ENCODE measurements at places on chromosomes 1 and 21.
A peak's percentile ranks its signal among the peaks of the same experiment; 100 is the strongest.

GRCh38 chr1:11575553-11575952 lies 78.7 kb downstream of the FBXO2 start:
- DNase-seq: no peak

DNA sequence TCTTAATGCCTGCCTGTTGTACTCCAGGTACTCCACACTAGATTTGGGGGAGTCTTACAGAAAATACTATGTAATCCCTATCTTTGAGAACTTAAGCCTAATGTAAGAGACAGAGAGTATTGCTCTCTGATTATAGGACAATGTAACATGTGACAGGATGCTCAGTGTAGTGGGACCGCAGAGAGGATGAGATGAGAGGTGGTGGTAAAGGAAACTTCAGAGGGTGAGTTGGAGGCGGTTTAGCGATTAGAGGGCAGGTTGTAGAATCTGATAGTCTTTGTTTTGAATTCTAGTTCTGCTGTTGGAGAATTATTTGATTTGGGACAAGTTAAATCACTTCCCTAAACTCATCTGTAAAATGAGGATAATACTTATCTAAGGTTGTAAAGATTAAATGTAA lies 5.4 kb downstream of the SOAT1 start:
- peak; percentile 20 for DNase-seq

GRCh38 chr1:103911450-103911849 lies 161.8 kb downstream of the AMY1C start:
- no peak for DNase-seq

DNA sequence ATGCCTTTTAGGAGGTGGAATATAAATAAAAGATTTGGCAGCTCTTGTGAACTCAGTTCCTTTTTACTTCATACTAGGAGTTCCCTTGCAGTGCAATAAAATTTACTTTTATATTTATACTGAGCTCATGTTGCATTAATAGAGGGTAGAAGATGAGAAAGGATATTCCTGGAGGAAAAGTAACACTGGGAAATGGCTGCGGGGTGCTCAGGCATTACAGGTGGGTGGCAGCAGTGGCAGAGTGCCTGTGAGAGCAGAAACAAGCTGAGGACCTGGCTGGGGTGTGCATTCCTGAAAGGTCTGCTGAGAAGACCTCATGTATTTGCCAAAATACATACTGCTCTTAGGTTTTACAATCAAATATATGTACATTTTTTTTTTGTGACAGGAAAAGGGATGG lies 126.9 kb downstream of the COQ8A start:
- DNase-seq: no peak

DNA sequence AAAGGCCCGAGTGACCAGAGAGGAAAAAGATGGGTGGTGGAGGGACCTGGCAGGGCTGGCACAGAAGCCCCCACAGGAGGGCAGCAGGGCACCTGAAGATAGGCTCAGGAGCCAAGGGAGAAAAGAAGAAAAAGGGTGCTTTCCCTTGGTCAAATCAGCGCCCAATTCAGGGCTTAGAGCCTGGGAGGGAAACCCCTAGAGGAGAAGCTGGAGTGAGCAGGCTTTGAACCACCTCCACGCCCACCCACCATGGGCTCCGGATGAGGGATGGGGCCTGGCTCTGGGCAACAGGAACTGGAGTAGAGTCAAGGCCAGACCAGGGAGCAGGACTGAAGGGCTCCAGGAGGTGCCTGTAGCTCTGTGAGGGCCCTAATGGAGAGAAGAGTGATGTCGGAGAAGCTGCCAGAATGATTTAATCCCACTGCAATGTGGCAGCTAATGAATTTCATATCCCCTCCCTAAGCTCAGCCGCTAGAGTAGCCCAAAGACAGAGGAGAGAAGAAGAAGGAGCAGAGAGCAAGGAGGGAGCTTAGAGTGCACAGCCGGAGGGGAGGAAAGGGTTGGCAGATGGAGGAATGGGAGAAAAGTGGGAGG lies 12.0 kb upstream of the PRELP start:
- no peak for DNase-seq

- DNase-seq: no peak
These were observed 202.5 kb downstream of the FGGY start for GRCh38 chr1:59499273-59499942.

- DNase-seq: no peak
These were observed 22.3 kb downstream of the NAV1 start for GRCh38 chr1:201561195-201561564.

DNA sequence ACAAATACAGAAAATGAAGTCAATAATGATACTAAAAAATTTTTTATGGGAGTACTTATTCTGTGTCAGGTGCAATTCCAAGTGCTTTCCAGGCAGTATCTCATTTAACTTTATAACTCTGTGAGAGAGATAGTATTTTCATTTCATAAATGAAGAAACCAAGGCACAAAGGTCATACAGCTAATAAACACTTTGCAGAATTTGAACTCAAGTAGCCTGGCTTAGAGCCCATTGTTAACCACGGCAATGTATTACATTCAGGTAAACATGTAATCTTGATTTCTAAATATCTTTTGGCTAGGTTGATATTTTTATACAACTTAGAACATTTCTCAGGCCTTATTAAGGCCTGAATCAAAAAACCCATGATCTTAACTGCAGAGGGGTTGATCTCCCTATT lies 28.9 kb upstream of the PKN2 start:
- no peak for DNase-seq

GRCh38 chr1:72827278-72827677 lies 544.9 kb upstream of the NEGR1 start:
- no peak for DNase-seq

GRCh38 chr1:121443001-121443540 lies 258.3 kb downstream of the SRGAP2C start:
- DNase-seq: no peak

DNA sequence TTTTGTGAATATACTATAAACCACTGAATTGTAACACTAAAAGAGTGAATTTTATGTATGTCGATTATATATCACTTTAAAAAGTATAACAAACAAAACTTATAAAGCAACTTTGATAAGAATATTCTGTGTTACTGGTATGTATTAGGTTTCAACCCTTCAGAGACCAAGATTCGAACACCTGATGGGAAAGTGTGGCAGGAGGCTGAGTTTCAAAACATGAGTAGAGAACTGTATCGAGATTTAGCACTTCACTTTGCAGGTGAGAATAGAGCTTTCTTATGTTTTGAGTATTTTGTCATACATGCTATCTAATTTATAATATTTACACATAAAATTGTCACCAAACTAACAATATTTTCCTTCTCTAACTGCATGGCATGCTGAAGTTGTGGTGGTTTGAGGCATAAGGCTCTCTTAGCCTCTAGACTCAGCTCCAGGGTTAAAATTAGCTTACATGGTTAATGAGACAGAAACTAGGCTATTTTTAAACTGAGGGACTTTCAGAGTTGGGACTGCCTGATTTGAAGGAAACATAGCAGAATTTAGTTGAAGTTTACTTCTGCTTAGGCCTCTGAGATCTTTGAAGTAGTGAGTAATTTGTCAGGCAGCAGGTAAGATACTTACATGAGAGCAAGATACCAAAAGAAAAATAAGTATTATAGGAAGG lies 48.6 kb downstream of the CEP350 start:
- no peak for DNase-seq

GRCh38 chr1:72942008-72942407 lies 659.7 kb upstream of the NEGR1 start:
- DNase-seq: no peak

- DNase-seq: no peak
These were observed 162.2 kb downstream of the DPYD start for GRCh38 chr1:97758541-97759057.

- DNase-seq: no peak
These were observed 401.5 kb downstream of the VAV3 start for GRCh38 chr1:107563441-107563840.

DNA sequence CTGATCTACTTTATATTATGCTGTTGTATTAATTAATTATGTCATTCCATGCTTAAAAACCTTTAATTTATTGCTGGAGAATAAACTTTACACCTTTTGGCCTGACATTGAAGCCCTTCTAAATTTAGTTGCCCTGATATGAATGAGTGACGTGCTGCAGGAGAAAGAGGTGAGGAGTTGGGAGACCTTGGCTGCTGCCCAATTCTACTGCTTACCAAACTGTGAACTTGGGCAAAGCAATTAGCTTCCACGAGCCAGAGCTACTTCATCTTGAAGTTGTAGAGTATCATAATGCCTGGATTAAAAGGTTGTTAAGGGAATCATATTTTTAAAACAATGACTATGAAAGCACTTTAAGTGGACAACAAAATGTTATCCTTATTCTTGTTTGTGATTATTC lies 126.8 kb upstream of the DEPDC1 start:
- DNase-seq: no peak

DNA sequence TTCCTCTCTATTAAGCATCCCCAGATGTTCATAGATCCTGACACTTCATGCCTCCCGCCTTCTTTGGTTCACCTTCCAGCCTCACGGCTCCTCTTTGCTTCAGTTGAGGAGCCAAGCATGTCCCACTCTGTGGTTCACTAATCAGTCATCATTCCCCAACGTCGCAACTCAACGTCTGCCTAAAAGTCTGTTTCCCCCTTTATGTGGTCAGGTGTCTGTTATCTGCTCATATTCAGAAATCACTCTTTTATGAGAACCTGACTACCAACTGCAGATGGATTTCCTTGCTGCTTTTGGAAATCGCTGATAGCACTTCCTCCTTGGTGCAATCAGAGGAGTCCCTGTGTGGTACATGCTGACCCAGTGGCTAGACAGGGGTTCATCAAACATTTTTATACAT lies 94.1 kb upstream of the VANGL1 start:
- no peak for DNase-seq

GRCh38 chr1:174041369-174041768 lies 19.2 kb upstream of the RC3H1 start:
- DNase-seq: no peak

GRCh38 chr1:62282909-62283755 lies 36.1 kb downstream of the KANK4 start:
- no peak for DNase-seq

- no peak for DNase-seq
These were observed 10.4 kb upstream of the KCNA2 start for GRCh38 chr1:110616587-110616986.

GRCh38 chr1:176720838-176721237 lies 257.9 kb downstream of the PAPPA2 start:
- no peak for DNase-seq

- DNase-seq: no peak
These were observed 274.4 kb downstream of the HHAT start for GRCh38 chr1:210603123-210603522.

DNA sequence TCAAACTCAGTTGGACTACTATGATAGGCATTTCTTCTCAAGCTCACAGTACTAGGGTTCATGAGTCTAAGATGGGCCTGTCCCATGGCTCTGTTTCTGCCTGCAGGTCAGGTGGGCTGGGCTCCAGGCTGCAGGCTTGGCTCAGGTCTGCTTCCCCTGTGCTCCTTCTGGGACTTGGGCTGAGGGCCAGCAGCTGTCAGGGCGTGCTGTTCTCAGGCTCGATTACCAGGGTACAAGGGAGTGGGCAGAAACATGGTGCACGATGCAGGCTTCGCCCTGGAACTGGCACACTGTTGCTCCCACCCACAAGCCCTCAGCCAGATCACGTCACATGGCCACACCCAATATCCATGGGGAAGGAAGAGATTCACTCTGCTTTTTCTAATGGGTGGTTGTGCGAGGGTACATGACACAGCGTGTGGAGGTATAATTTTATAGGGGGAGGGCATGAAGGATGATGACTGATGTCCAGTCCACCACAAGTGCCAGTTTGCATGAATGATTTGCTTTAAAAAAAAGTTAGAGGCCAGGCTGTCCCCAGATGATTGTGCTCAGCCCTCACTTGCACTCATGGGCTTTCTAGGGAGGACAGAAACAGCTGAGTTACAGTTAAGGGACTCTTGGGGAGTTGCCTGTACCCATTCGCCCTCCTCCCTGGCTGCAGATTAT lies 118.0 kb downstream of the ACTL8 start:
- DNase-seq: no peak

DNA sequence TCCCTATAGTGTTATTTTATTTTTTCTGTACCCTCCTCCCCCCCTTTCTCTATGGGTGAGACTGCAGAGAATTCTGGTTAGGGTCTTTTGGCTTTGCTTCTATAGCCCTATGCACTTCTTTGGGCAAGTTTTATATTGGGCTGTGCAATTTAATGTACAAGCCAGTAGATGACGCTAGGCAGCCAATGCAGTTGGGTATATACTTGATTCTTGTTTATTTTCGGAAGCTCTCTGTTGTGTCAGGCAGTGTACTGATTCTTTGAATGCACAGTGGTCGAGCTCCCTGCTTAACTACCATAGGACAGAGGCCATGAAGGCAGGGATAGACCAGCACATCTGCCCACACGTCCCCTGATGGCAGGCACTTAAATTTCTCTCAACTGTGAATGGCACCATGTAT lies 34.1 kb upstream of the GPR52 start:
- no peak for DNase-seq

DNA sequence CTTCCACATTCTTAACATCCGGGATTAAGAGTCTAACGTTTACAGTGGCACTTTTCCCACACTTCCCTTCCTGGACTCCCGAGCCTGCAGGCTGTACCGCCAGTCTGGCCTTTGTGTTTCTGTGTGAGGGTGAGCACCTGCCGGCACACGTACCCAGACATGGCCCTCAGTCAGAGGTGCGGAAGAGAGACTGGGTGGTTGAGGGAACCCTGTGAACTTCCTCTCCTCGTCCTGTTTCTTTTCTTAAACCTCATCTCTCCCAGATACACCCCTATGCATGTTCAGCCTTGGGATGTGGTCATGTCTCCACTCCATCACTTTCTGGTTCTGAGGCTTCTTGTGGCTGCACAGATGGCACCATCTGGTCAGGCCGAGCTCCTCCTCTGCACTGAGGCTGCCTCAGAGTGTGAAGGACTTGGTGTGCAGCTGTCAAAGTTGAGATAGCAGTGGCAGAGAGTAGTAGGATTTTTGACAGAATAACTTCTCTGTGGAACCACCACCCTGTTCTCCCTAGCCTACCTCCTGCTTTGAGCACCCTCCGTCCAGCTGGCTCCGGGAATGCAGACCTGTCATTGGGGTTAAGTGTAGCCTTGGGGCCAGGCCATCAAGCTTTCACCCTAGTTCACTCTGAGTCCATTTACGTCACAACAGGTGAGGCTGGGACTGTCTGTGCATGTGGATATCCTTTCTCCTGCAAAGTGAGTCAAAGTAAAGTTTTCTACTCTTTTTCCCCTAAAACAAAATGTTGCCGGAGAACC lies 31.4 kb downstream of the VASH2 start:
- DNase-seq: no peak

- no peak for DNase-seq
These were observed 68.9 kb upstream of the ACTL8 start for GRCh38 chr1:17686258-17686657.

- DNase-seq: no peak
These were observed 19.3 kb downstream of the ITPKB start for GRCh38 chr1:226719596-226720387.

DNA sequence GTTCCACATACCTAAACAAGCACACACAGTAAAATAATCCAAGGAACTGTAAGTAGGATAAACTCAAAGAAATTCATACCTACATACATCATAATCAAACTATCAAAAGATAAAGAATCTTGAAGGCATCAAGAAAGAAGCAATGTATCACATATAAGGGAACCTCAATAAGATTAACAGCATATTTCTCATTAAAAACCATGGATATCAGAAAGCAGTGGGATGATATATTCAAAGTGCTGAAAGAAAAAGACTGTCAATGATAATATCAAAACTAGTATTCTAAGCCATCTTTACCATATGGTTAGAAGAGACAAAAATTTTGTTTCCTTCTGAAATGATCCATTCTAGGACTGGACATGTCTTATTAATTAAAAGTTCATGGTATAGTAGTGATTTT lies 37.1 kb upstream of the ADAM30 start:
- no peak for DNase-seq

GRCh38 chr1:160260406-160261382 lies 1.7 kb downstream of the DCAF8 start:
- DNase-seq: no peak

GRCh38 chr1:99270646-99271045 lies 6.4 kb downstream of the PLPPR4 start:
- DNase-seq: no peak
